ENCODE measurements at places on chromosomes 5 and 9. TPM values are rescaled to one million over a fixed set of nuclear protein-coding genes. Genes with fewer than 3 reads are reported as not detected.

- no peak for DNase-seq
Observed at GRCh38 chr9:126000731-126001580, 253.8 kb downstream of the PBX3 start.

DNA sequence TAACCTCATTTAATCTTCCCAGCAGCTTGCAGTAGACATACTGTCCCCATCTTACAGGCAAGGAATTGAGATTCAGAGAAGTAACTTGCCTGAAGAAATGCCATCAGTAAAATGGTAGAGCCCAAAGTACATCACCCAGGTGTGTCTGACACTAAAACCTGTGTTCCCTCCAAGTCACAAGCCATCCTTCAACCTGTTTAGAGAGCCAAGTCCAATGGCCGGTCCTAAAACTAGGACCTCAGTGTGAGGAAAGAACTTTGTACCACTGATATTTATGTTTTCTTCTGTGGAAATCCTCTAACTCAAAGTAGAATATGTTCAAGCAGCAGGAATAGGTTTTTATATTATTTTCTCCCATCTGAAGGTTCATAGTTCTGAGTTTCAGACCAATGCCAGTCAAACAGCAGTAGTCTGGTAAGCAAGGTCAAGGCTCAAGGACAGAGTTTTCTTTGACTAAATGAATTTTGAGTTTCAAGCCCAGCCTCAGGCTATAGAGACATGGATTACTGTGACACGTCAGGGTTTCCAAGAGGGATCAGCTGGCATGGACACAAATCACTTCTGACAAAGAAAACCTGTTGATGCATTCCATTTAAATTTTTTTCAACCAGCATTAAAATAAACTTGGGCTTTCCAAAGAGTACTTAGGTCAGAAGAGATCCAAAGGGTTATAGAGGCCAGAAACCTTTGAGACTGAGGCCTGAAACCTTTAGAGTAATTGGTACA lies 80.9 kb upstream of the PLPP6 start:
- no peak for DNase-seq

DNA sequence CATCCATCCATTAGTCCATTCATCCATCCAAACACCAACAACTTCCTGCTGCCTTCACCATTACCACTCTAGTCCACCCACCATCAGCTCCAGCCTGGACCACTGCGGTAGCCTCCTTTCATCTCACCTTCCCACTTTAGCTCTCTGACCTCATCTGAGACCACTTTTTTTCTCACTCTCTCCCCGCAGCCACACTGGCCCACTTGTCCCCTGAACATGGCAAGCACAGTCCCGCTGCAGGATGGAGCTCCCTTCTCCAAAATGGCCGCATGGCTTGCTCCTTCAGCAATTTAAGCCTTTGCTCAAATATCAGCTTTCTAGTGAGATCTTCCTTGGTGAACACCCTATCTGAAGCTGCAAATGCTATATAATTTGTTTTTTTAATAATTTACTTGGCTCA lies 11.1 kb downstream of the CSF1R start:
- DNase-seq = no peak

DNA sequence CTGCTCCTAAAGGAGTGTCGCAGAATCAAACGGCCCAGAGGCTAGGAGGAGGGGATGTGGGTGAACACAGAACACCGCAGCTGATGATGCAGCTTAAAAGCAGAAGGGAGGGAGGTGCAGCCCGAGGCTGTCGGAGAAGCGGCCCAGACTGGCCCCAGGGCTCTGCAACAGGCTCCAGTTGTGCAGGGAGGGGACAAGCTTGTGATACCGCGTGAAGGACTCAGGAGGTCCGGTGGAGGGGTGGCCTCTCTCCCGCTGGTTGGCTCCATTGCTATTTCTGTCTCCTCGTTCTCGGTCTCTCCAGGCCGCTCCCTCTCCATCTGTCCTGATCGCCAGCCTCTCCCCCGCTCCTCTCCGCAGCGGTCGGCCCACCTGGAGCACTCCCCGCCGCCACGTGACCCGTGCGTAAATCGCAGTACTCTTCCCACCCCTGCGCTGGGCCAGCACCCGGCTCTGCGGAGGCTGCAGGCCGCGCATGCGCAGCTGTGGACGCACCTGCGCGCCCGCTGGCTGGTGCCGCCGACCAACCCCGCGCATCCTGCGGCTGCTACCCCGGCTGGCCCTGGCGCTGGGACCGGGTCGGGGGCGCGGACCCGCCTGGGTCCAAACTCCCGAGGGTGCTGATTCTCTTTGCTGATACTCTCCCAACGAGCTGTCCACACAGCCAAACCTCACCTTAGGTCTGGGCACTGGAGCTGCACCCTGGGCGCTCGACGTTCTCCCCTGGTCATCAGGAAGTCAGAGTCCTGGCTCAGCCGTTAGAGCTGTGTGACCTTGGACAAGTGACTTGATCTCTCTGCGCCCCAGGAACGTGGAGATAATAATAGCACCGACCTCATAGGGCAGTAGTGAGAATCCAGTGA lies 3.7 kb upstream of the STXBP1 start:
- peak; percentile 94 for DNase-seq

SLC6A18 gene
- not detected for total RNA-seq

SVEP1 gene
- total RNA-seq = 12.1 TPM

SPINK4 gene
- not detected for total RNA-seq

OMD gene
- 3.4 TPM for total RNA-seq

MED27 gene
- total RNA-seq = 14.7 TPM
